ENCODE measurements at places on chromosomes 13 and 19.

GRCh38 chr19:21321134-21321533 lies 8.1 kb downstream of the ZNF708 start:
- no peak for DNase-seq

DNA sequence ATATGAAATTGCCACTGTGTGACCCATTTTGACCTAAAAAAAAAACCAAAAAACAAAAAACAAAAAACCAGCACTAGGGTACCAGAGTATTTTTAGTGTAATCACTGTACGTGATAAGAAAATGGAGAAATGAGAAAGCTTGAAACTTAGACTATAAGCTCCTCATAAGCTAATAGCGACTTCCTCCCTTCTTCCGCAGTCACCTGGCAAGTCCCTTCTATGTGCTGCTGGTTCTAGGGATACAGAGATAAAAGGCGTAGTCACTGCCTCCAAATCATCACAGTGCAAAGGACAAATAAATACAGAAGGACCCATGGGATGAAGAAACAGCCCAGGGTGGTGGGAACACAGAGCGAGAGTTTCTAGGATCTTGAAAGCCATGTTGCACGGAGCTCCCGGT lies 190.3 kb downstream of the TM9SF2 start:
- DNase-seq: no peak

DNA sequence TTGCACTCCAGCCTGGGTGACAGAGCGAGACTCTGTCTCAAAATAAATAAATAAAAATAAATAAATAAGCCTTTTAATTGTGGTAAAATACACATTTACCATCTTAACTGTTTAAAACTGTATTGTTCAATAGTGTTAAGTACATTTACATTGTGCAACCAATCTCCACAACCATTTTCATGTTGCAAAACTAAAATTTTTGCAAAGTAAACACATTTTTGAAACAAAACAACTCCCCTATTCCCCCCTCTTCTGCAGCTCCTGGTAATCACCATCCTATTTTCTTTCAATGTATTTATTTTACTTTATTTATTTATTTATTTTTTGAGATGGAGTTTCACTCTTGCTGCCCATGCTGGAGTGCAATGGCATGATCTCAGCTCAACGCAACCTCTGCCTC lies 5.8 kb upstream of the B9D2 start:
- no peak for DNase-seq

- peak; percentile 61 for DNase-seq
Observed at GRCh38 chr13:80131204-80131603, 209.7 kb downstream of the SPRY2 start.

GRCh38 chr19:41601771-41602170 lies 25.1 kb downstream of the CEACAM4 start:
- DNase-seq: no peak

DNA sequence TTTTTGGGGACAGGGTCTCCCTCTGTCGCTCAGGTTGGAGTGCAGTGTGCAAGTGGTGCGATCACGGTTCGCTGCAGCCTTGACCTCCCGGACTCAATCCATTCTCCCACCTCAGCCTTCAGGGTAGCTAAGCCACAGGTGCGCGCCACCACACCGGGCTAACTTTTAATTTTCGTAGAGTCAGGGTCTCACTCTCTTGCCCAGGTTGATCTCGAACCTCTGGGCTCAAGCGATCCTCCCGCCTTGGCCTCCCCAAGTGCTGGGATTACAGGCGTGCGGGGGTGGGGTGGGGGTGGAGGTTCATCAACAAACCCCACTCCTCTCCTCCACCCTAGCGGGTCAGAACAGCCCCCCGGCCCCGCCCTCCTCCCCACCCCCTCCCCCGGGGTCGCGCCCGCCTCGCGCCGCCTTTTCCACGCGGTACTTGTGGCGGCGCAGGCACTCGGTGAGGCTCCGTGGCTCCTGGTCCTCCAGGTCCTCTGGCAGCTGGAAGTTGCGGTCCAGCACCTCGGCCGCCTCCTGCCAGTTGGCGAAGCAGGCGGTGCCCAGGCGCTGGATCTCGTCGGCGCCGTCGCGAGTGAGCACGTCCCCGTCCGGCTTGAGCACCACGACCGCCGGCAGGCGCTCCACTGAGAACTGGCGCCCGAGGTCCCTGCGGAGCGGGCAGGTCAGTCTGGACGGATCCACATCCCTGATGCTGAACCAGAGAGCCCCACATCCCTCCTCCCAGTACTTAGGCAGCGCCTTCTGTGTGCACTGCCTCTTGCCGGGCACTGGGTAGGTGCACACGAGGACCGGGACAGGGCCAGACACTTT lies 5.2 kb downstream of the NXNL1 start:
- no peak for DNase-seq

DNA sequence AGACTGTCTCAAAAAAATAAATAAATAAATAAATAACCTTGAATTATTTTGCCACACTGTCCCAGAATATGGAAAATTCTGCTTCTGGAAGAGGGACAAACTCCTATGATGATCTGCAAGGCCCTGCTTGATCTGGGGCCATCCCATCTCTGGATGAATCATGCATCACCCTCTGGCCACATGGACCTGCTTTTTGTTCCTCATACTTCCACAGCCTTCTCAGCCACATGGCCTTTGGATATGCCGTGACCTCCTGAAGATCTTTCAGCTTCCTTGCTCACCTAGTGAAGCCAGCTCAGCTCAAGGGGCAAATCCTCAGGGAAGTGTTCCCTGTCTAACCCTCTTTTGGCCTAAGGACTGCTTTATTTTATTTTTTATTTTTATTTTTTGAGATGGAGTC lies 10.3 kb downstream of the IER2 start:
- DNase-seq: no peak

GRCh38 chr13:29562786-29563438 lies 32.6 kb downstream of the SLC7A1 start:
- DNase-seq: no peak

GRCh38 chr19:23071147-23071511 lies 45.7 kb upstream of the ZNF730 start:
- DNase-seq: no peak

DNA sequence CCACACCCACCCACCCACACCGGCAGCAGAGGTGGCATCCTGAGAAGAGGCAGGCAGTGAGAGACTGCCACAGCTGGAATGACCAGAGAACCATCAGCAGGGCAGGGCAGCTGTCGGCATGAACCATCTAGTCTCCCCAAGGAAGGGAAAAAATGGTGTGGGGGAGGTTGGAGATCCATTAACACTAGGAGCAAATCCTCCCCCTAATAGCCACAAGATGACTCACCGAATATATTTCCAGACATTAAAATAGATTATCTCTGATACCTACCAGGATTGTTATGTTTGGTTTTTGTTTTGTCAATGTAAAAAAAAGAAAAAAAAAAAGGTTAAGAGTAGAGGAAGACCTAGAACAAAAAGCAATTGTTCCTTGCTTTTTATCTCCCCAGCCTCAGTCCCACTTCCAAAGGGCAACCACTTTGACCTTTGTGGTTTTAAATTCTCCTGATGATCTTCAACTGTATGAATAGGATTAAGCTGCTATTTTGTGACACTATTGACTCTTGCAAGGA lies 34.2 kb downstream of the THSD1 start:
- peak; percentile 97 for DNase-seq

GRCh38 chr13:76000131-76000530 lies 364.0 kb downstream of the LMO7 start:
- no peak for DNase-seq

DNA sequence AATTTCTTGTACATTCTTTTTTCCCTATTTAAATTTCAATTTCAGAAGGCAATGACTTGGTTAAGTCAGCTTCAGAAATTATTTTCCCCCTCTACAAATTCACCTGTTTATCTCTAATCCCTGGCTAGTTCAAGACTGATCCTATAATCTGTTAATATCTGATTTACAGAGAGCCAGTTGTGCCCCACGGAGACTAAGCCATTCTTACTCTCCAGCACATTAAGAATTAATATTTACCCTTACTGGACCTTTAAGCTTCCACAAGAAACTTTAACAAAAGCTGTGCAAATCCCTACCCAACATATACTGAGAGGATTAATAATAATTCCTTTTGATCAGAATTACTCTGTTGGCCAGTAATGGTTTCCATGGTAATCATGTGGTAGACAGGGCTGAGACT lies 786.2 kb downstream of the PCDH9 start:
- DNase-seq: no peak

Data from SW480 (cell line).